ENCODE measurements at places on chromosomes 1 and 21.

DNA sequence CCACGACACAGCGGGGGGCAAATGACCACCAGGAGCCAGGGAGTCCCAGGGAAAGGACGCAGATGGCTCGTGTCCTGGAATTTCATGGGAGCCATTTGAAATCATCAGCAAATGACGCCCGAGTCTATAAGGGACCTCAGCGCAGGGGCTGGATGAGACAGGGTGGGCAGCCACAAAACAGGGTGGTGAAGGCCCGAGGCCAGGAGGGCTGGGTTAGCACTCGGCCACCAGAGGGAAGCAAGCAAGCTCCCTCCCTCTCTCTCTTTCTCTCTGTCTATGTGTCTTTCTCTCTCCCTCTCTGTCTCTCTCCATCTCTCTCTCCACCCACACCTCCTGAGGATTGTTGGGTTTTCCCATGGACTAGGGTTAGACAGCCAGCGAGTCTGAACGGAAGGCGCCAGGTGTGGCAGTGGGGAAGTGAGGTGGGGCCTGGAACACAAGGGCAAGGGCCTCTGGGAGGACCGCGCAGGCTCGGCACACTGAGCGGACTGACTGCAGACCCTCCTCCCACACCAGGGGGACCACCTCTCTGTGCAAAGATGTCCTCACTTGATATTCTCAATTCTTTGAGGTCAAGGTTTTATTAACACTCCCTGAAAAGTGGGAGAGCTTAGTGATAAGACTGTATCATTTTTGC, 73.8 kb upstream of the TMPRSS2 start:
- DNase-seq, result no peak

- DNase-seq, result no peak
Measured at GRCh38 chr1:89465201-89465600, 59.4 kb upstream of the LRRC8B start.

GRCh38 chr1:42423681-42424080, 32.1 kb downstream of the ZMYND12 start:
- DNase-seq, result no peak

DNA sequence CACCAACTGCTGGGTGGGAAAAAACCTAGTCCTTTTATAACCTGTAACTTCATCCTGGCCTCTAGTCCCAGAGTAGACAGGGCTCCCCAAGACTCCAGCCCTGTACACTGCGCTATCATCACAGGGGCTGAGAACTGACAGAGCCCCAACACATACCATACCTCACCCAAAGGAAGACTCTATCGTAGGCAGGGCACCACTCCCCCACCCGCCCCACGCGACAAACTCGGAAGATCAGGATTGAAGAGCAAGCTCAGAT, 15.8 kb downstream of the INPP5B start:
- DNase-seq, result no peak

DNA sequence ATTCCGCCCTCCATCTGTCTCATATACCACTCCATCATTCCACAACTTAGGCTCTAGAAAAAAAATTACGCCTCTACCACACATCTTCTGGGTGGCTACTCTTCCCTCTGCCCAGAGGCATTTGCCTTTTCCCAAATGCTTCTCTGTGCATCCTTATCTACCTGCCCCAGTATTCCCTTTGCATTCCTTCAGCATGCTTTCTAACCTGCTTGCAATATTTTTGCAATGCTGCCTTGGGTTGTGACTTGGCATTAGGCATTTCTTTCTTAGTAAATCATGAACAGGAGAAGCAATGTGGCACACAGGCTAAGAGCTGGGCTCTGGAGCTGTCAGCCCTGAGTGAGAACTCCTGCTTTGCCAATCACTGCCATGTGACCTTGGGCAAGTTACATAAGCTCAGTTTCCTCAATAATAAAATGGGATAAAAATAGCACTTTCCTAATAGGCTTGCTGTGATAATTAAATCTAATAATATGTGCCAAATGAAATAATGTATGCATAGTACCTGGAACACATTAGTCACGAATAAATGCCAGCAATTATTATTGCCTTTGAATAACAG, 276.0 kb downstream of the ASTN1 start:
- DNase-seq, result no peak

DNA sequence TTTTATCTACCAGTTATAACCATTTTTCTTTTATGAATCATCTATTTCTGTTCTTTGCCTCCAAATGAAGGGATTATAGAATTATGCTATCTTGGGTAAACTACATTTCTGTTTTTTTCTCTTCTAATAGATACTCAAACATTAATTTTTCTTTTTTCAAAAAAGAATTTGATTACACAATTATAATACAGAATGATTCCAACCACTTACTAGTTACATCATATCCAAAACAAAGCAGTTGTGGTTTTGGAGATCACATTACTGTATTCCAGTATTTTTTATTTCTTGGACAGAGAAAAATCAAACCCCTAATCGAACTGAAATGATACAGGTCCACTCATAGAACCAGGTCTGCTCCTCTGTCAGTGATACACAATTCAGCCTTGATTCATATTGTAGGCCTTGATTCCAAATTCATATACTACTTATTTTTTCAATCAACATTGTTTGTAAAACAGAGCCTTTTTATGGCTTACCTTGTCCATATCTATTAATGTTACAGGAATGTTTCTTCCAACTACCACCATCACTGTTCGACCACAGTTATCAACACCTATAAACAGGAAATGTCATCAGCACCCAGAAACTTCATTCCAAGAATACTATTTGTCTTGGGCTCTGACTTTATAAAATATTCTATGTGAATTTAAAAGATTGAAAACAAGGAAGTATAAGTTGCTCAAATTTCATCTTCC, 43.2 kb downstream of the GDAP2 start:
- peak; percentile 38 for DNase-seq

GRCh38 chr1:93317943-93318342, 27.8 kb upstream of the DR1 start:
- no peak for DNase-seq

- no peak for DNase-seq
Measured at GRCh38 chr1:2375923-2376260, 15.5 kb downstream of the MORN1 start.

- no peak for DNase-seq
Measured at GRCh38 chr1:217522277-217522676, 108.6 kb downstream of the GPATCH2 start.

Measured in AG08395 (cell line).